Neuronal stem cell (in vitro differentiated cells): ENCODE measurements at places on chromosomes 12 and 14.

- H3K4me3 ChIP-seq = no peak within 1 kb of the TSS
- no peak within 1 kb of the TSS for H3K27ac ChIP-seq
- H3K36me3 ChIP-seq = peaks cover 11% of the 10 kb centered on the region
- DNase-seq = no peak
- H3K4me1 ChIP-seq = no peaks in the 10 kb centered on the region
Measured at GRCh38 chr14:24310646-24311604, at the start of gene LTB4R. Gene LTB4R, plus strand, starts transcription at chr14:24311502. Its CDS starts 4,150 bp downstream, at chr14:24315652.

- no peak for DNase-seq
- no peak overlapping the region for H3K4me3 ChIP-seq
- no peaks in the 10 kb centered on the region for H3K4me1 ChIP-seq
- H3K27me3 ChIP-seq = no peaks in the 10 kb centered on the region
- no peaks in the 10 kb centered on the region for H3K36me3 ChIP-seq
- no peak overlapping the region for H3K27ac ChIP-seq
Measured at GRCh38 chr14:45679853-45680252, 426.9 kb upstream of the MIS18BP1 start.

DNA sequence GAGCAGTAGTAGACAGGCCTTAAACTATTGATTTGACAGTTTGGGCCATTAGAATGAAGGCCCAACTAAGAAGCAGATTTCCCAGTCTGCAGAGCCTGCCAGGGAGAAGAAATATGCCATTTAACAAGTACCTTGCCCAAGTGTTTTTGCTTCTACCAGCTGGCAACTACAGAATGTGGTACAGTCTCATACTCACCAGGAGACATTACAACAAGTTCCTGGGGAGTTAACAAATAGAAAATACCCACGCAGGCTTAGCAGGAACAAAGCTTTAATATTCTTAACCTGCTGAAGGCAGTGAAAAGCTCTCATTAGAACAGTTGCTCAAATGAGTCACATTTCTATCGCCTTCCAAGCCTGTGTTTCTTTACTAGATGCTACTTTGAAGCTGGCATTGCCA, 241.0 kb downstream of the TMEM117 start:
- H3K4me1 ChIP-seq = no peaks in the 10 kb centered on the region
- no peaks in the 10 kb centered on the region for H3K36me3 ChIP-seq
- DNase-seq = no peak
- H3K27ac ChIP-seq = no peak overlapping the region

DNA sequence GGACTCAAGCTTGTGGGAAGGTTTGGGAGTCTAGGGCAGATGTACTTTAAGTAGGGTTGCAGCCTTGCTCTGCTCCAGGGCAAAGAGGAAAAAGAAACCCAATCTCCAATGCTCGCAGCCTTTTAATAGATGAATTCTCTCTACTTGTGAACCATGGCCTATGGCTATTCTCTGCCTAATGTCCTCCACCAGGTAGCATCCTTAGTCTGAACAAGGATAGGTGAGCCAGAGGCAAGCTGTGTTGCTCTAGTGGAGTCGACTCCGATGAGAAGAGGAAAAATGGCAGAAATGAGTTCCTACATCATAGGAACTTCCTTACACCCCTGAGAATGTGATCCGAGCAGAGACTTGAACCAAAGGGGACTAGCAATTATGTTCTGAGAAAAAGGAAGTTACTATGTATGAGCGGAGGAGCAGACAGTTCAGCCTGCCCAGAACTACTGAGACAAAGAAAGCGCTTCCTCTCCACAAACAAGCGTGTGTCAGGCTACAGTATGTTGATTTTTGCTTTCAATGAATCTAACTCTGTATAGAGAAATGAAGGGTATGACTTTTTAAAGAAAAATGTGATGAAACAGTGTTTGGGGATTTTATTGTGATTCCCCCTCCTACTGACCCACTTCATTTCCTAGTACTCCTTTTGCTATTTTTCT, 153.6 kb upstream of the ARID2 start:
- no peaks in the 10 kb centered on the region for H3K36me3 ChIP-seq
- H3K27me3 ChIP-seq = no peaks in the 10 kb centered on the region
- DNase-seq = no peak
- no peaks in the 10 kb centered on the region for H3K4me1 ChIP-seq
- no peak overlapping the region for H3K27ac ChIP-seq
- H3K4me3 ChIP-seq = no peak overlapping the region

DNA sequence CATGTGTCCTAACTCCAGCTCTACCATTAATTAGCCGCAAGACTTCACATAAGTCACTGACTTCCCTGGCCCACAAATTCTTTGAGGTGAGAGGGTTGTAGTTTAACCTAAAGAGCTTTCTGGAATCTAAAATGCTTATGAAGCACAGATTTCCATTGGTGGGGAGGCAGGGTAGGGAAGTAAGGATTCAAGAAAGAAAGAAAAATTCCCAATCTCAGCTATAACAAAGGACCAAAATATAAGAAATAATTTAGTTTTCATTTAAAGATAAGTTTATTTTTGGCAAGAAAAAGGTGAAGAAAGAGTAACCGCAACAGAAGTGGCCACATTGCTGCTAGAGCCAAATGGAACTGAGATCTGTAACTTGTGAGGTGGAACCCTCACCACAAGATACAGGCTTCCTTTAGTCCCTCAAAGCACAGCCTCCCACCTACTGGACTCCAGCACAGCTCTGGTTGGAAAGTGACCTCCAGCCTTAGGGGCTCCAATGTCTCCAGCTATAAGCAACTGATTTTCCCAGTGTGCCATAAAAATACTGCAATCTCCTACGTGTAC, 23.6 kb downstream of the DAD1 start:
- peaks cover 8% of the 10 kb centered on the region for H3K36me3 ChIP-seq
- no peaks in the 10 kb centered on the region for H3K27me3 ChIP-seq
- no peak overlapping the region for H3K27ac ChIP-seq
- no peak overlapping the region for H3K4me3 ChIP-seq

DNA sequence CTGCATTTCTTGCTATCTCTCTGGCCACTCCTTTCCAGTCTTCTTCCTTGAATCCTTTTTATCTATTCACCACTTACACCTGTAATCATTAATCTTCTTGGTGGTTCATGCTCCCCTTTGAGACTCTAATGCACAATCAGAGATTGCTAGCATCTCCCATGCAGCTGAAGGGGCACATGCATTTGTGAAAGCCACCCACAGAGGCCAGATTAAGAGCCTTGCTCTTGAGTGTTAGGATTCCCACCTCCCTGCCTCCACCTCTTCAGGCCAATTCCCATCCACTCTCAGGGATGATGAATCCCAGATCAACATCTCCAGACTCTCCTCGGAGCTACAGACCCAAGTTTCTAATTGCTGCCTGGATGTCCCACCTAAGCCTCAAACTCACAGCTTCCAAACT, 19.4 kb upstream of the KRT18 start:
- no peaks in the 10 kb centered on the region for H3K36me3 ChIP-seq
- DNase-seq = no peak
- H3K27ac ChIP-seq = no peak overlapping the region

GRCh38 chr14:50920482-50921230, 23.6 kb downstream of the PYGL start:
- peak overlapping the region; percentile 21 for H3K27ac ChIP-seq
- peak; percentile 36 for DNase-seq
- no peak overlapping the region for H3K4me3 ChIP-seq
- H3K4me1 ChIP-seq = peaks cover 7% of the 10 kb centered on the region
- no peaks in the 10 kb centered on the region for H3K27me3 ChIP-seq

GRCh38 chr12:71475280-71475679, 35.7 kb downstream of the LGR5 start:
- peaks cover 3% of the 10 kb centered on the region for H3K4me1 ChIP-seq
- H3K36me3 ChIP-seq = no peaks in the 10 kb centered on the region
- DNase-seq = no peak
- H3K27ac ChIP-seq = no peak overlapping the region
- no peak overlapping the region for H3K4me3 ChIP-seq

- no peaks in the 10 kb centered on the region for H3K36me3 ChIP-seq
- no peaks in the 10 kb centered on the region for H3K4me1 ChIP-seq
- no peak for DNase-seq
- H3K4me3 ChIP-seq = no peak overlapping the region
- H3K27ac ChIP-seq = no peak overlapping the region
- no peaks in the 10 kb centered on the region for H3K27me3 ChIP-seq
Measured at GRCh38 chr14:87748558-87748957, 244.4 kb downstream of the GALC start.
